Type B pancreatic cell (in vitro differentiated cells): ENCODE measurements at places on chromosomes 2 and 18. TPM values are rescaled to one million over a fixed set of nuclear protein-coding genes. Genes with fewer than 3 reads are reported as not detected.

- no peak for DNase-seq
Observed at GRCh38 chr2:175323162-175323561, 141.7 kb upstream of the ATP5MC3 start.

GRCh38 chr2:140041239-140041638, 1261.0 kb upstream of the NXPH2 start:
- DNase-seq = no peak

DNA sequence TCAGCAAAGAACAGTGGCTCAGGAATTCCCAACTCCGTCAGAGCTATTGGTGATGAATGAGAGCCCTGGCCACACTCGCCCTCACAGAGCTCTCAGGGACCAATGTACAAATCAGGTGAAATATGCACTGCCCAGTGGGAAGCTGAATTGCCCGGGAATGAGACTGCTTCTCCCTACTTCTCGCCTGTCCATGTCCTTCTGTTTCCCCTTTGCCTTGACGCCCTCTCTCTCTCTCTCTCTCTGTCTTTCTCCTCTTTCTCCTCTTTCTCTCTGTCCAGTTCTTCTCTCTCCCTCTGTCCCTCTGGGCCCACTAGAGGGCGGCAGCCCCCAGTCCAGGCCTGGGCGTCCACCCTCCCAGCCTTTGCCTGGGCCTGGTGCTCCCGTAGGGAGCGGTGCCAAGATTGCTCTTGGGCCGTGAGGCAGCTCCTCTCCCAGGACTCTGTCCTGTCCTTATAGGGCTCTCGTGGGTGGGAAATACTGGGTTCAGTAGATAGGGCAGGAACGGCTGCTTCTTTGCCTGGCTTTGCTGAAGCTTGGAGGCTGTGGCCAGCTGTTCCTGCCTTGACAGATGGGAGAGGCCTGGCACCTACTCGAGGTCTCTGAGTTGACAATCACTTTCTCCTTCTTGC, 28.4 kb upstream of the PUM2 start:
- no peak for DNase-seq

- no peak for DNase-seq
Observed at GRCh38 chr2:1800716-1801388, 56.5 kb upstream of the PXDN start.

- no peak for DNase-seq
Observed at GRCh38 chr2:149057401-149057800, 18.9 kb downstream of the LYPD6B start.

GRCh38 chr2:129499747-129500146, 479.7 kb upstream of the RAB6C start:
- no peak for DNase-seq

DNA sequence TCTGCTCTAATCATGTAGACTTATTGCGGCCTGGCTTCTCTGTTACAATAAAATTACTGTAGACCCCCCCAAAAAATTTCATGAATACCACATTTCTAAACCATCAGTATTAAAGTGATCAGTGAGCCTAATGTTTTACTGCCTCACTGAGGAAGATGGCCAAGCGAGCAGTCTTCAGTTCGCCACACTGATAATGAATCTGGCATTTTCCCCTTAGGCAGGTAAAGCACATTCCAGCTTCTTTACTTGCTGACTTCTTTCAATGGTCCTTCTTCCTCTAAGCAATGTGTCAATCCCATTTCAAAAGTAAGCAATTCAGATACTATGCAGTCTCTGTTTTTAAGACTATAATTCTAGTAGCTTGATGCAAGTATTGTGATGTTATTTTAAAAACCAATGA, 137.6 kb downstream of the LAMA1 start:
- DNase-seq = no peak

DNA sequence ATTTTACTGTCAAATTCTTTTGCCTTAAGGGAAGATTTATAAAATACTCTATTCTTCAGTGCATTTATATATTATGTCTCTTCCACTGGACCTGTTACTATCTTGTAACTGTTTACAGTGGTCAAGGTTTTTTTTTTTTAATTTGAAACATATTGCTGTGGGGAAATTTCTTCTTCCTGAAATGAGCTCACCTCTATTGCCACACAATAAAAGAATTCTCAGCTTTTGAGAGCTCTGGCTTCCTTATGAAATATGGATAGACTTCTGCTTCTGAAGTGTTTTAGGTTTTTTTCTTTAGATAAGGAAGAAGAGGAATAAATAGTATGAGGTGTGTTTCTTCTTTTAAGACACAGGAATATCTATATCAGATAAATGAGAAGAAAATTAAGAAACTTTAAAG, 7.7 kb downstream of the VRK2 start:
- DNase-seq = no peak

- DNase-seq = no peak
Observed at GRCh38 chr2:46361920-46362666, 64.9 kb downstream of the EPAS1 start.

GRCh38 chr2:10331702-10332401, 29.1 kb downstream of the HPCAL1 start:
- DNase-seq = no peak

- no peak for DNase-seq
Observed at GRCh38 chr2:175576875-175577274, 395.4 kb upstream of the ATP5MC3 start.

DNA sequence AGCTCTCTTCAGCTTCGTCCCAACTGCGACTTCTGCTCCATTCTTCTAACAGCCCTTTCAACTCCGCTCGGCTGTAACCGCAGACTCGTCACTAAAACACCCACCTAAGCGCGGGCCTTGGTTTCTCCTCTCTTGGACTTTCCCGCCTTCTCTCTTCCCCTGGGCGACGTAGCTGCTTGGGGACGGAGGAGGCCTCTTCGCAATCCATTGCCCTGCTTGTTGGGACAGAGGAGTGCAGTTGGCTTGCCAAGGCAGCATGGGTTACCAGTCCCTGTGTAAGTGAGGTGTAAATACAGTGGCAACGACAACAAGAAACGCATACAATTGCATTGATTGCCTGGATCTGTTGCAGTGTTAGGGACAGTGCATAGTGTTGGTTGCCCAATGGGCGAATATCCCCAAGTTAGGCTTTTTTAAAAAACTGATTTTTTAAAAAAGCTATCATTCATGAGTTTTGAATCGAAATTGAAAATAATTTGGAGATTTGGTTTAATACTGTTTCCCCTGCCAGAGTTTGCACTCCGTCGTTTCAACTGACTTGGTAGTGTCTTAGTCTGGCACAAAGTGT, 484 bp upstream of the DARS1 start:
- DNase-seq = no peak

GRCh38 chr2:102114851-102115497, 27.6 kb upstream of the IL1R1 start:
- no peak for DNase-seq

DNA sequence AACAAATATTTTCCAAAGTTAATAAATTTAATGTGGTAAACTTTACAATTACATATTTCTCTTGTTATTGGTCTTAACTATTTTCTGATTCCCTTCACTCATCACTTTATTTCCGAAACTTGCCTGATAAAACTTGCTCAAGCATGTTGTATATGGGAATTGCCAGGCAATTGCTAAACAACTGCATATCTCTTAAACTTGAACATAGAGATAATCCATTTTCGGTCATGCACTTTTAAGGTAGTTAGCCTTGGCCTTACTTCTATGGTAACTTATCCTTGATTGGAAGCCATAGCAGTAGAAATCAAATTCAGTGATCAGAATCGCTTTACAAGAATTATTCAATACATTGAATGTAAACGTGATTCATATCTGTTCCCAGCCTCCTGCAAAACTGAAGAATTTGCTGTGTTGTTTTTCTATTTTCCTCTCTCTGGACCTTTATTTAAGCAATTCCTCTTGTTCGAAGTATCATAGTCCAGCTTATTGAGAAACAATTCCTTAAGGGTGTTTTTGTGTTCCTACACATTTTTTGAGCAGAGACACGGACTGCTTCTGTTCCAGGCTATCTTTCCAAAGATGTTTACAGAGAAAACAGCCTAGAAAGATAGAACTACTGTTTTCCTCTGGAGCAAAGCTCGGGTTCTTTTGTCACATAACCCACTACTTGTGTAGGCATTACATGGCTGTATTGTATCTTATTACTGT, 674.3 kb downstream of the IRS1 start:
- no peak for DNase-seq

- DNase-seq = no peak
Observed at GRCh38 chr2:159096901-159097300, 128.5 kb downstream of the TANC1 start.

DNA sequence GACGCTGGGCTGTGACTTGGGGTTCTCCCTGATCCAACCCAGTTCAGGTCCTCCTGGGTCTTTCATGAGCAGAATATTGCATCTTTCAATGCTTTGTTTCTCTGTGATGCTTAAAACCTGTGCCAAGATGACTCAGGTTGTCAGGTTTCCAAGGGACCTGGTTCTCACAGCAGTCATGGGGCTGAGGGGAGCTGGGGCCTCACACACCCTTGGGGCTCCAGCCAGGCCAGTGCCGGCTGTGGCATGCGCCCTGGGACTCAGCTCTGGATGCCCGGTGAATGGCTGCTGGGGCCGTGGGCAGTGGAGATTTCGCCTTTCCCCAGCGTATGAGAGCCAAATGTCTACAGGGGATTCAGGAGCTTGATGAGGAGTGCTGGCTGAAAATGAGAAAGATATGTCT, 29.6 kb downstream of the EDAR start:
- no peak for DNase-seq

DNA sequence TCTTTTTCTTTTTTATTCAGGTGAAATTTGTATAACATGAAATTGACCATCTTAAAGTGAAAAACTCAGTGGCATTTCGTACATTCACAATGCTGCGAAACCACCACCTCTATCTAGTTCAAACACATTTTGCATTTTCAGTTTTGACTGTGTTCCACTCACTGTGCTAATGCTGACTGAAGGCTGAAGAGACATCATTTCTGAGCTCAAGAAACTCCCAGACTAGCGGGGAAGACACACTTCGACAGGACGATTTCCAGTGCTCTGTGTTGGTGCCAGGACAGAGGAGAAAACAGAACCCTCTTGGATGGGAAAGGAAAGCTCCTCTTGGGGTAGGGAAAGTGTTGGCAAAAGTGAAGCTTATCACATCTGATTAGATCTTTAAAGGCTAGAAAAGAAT, 44.2 kb upstream of the CBLN2 start:
- no peak for DNase-seq

- no peak for DNase-seq
Observed at GRCh38 chr2:178265851-178266250, 71.5 kb downstream of the OSBPL6 start.

GRCh38 chr18:62023536-62023935, 130.7 kb upstream of the RNF152 start:
- DNase-seq = no peak

GRCh38 chr2:26176279-26176615, 3.4 kb downstream of the GAREM2 start:
- no peak for DNase-seq

GRCh38 chr2:105486762-105487141, 87.9 kb upstream of the FHL2 start:
- DNase-seq = no peak

DNA sequence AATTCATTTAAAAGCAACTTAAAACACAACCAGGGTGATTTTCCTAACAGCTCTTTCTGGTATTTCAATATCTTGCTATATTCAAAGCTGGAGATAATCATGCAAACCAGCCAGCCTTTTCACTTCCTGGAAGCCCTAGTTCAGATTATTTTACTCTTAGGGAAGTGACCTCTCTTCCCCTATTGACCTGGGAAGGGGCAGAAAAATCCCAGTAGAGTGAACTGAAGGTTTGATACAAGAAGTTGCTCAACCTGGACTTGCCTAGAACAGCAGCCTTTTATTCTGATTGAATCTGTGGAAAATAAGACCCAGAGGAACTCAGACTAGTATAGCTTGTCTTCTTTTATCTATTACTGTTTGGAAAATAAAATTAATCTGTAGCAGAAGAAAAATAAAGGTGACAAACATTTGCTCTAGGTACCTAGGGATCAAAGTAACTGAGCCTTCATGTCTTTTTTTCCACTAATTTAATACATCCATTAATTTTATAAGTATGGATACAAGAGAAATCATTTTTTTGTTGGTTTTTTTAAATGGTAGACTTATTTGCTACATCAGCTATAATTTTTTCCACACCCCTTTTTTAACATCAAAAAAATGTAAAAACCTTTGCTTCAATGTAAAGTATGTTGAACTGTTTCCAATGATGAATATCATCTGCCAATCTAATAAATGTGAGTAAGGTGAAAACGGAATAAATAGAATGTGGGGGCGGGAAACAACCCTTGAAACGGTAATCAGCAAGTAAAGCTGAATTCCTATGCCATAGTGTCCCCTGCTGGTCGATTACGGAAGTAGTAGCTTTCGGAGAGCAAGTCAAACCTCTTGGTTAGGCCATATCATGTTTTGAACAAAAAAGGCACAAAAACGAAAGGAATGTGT, 629.9 kb downstream of the NRXN1 start:
- peak; percentile 68 for DNase-seq

DNA sequence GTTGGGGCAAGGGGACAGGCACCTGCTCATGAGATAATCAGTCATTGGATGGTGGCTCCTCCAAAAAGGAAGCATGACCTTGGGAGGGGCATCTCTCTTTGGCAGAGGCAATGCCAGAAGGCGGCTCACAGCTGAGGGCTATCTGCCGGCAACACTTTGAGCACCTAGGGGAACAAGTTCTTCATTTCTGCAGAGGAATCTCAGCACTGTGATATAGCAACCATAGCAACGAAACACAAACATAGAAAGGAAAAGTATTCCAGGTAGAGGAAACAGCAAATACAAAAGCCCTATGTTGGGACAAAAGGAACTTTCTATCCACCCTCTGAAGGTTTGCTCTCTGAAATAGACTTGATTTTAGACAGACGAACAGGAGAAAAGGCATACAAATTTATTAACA, 89.1 kb upstream of the NEDD4L start:
- no peak for DNase-seq

DNA sequence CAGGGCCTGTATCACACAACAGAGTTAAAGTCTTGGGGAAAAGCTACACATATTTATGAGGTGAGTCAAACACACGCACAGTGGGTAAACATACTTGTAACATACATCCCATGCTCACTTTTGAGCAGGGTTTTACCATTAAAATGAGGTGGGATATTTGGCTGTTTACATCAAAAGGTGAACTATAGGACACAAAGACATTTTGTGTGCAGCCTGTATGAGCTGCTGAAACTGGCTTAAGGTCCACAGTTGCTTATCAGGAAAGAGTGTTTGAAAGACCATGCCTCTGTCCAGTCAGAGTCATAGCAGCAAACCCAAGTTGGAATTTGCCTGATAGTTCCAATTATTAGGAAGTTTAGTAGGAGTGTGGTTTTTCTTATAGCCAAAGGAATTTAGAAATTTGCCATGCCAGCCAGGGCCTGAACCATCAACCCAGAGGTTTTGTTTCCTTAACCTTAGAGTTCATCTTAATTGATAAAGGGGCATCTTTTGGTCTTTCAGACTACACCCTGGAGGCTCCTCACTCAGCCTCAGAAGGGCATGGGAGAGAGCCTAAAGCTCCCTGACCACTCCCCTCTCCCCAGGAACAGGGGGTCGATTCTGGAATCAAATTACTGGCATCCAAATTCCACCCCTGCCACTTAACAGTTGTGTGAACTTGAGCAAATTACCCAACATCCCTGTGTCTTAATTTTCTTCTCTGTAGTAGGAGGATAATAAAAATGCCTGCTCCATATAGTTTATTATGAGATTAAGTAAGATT, 29.9 kb upstream of the L3MBTL4 start:
- DNase-seq = no peak

GRCh38 chr2:217008794-217009193, 148.9 kb upstream of the TNP1 start:
- no peak for DNase-seq

The CYP27C1 gene
- 0.62 and 5.1 TPM in 2 replicates for total RNA-seq

The GNAL gene
- 8.3 and 12.9 TPM in 2 replicates for total RNA-seq

The MATN3 gene
- 0.45 and 3.0 TPM in 2 replicates for total RNA-seq

The COL3A1 gene
- total RNA-seq = 282 and 1,124 TPM in 2 replicates

The GYPC gene
- 13.3 and 45.5 TPM in 2 replicates for total RNA-seq

The GAD1 gene
- total RNA-seq = 1.7 and 2.2 TPM in 2 replicates

The DNER gene
- 2.6 and 15.9 TPM in 2 replicates for total RNA-seq

The GALNT1 gene
- total RNA-seq = 92.1 and 100 TPM in 2 replicates

The SF3B6 gene
- total RNA-seq = 102 TPM in 2 replicates
